ENCODE measurements at places on chromosomes 1 and 21.

DNA sequence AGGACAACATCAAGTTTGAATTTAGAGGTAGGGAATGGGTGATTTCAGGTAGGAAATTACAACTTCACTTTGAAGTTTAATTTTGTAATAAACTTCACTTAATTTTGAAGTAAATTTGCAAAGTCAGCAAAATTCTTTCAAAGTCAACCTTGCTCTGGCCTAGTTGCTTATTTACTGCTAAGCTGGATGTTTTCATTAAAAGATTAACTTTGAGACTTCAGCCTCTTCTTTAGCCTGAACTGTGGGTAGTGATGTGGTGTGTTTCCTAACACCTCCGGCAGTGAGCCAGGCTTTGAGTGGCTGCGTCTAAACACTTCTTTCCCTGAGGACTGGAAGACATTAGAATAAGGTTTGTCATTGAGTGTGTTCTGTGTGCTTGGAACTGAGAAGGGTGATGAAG is at the start of gene HAO2:
TSS of gene HAO2 (plus strand) at position 232 of the 400 bp plus-strand sequence. CDS start 12,301 bp downstream, outside the sequence.
- DNase-seq = no peak

DNA sequence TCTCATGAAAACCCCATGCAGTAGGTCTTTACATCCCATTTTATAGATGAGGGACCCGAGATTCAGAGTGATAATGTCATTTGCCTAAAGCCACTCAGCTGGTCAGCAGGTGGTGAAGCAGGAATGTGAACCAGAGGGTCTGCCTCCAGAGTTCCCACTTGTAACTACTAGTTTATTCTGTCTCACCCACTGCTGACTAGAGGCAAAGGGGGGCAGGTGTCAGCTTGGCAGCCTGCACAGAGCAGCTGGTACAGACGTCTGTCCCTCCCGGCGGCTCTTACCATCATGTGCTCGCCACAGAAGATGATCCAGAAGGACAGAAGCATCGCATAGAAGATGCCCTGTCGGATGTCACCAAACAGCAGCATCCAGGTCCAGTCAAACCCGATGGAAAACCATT is 82.4 kb downstream of the WLS start:
- no peak for DNase-seq

DNA sequence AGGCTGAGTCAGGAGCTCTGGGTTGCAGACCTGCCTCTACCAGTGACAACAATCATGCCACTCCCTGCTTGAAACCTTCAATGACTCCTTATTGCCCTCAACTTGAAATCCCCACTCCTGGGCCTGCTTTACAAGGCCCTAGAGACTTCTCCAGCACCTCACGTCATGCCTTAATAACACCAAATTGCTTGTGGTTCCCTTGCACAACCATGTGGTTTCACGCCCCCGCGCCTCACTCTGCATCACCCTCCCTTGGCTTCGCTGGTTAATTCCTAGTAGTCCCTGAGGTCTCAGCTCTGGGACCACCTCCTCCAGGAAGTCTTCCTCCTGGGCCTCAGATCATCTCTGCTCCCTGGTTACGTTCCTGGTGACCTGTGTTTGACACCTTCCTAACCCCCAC is 33.0 kb downstream of the EPHA2 start:
- DNase-seq = no peak

DNA sequence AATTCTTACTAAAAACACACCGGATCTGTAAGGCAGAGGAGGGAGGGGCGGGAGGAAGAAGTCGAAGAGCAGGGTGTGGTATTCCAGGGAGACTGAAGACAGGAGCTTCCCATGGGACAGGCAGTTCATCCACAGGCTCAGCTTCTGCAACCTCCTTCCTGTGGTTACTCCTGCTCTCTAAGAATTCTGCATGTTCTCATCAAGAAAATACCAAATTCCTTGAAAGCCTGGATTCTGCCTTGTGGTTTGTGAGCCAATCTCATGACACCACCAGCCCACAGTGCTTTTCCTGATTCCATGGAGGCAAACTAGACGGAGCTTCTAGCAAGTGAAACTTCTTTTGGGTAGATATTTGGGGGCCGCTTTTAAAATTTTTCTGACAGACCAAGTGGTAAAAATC is 1.1 kb upstream of the ST6GALNAC3 start:
- no peak for DNase-seq

DNA sequence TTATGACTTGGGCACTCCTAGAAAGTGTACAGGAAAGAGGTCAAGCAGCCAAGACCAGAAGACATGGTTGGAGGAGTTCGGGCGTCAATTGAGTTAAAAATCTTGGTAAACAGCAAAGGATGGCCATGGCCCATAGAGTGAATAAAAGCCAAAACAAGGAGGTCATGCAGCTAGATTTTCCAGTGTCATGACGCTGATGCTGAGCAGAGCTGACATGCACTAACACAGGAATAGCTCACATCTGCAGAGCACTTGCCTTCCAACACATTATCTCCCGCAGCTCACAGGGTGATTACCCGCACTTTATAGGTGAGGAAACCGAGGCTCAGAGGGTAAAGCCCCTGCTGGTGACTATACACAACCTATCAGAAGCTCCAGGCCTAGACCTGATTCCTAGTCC is 49.7 kb downstream of the TRABD2B start:
- no peak for DNase-seq

- no peak for DNase-seq
Measured at GRCh38 chr21:33608559-33608958, 20.1 kb upstream of the DONSON start.

- no peak for DNase-seq
Measured at GRCh38 chr21:33124889-33125288, 54.9 kb downstream of the OLIG1 start.

DNA sequence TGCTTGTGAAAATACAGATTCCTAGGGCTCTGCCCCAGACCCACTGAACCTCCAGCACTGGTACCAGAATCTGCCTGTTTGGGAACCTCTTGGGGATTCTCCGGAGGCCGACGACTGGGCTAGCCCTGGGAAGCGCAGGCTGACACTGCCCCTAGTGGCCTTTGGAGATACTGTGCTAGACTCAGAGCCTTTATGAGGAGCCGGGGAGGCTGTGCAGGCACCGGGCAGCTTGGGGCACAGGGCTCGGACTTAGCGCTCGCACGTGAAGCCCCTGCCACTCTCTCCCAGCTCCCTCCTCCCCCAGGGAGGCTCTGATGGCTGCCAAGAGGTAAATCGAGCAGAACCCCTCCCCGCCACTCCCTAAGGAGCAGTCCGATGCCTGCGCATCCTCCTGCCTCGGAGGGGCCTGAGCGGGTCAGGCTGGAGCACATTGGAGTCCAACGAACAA is 144.6 kb upstream of the TNR start:
- DNase-seq = peak; percentile 82

GRCh38 chr1:32358435-32358834 is 3.9 kb downstream of the FAM229A start:
- DNase-seq = no peak

- no peak for DNase-seq
Measured at GRCh38 chr1:155607708-155608107, 2.3 kb upstream of the MSTO1 start.

DNA sequence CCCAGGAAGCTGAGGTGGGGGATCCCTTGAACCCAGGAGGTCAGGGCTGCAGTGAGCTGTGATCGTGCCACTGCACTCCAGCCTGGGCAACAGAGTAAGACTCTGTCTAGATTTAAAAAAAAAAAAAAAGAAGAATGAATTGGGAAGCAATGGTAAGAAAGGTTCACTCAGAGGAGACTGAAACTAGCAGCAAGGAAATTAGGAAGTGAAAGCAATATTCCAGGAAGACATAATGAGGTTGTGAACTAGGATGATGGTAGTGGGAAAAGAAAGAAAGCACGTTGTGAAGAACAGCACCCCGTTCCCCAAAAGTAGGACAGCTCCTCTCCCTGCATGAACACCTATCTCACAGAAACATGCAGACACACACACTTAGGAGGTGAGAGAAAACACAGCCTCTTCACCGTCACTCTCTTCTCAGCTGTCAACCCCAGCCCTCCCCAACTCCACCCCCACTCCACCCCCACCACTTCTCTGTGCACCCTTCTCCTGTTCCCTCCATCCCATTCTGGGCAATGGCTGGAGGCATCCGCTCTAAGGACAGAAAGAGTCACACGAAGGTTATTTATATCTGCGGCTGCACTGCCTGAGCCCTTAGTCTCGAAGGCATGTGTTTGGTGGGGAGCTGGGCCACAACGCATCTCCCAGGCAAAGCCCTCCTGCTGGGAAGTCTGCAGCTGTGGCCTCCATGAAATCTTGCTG is 101.8 kb upstream of the LPGAT1 start:
- no peak for DNase-seq

DNA sequence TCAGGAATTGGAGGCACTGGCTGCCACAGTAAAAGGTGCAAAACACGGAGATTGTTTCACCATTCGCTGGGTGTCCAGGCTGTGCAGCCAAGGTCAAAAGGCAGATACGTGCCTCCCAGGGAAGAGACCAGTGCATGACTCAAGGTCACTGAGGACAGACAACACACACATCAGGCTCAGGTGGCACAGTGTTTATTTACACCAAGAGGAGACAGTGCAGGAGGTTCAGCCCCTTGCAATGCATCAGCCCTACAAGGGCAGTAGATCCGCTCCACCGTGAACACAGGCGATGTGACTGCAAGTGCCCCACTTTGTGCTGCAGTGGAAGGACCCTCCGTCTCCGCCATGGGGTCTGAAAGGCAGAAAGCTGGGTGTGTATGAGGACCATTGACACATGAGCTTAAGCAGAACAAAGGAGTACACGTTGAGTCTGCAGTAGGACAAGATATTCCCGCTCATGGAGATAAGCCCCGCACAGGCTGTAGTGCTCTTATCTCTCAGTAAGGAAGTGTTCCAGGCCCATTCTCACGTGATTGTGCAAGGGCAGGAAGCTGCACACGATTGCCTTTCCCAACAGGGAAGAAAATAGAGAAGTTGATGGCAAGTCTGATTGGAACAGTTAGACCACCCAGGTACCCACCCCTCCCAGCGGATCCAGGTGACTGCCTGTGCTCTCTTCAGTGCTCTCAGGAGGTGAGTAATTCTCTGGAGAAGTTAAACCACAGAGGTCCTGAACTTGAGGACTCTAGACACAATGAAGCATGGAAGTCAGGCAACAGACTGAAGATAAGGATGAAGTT is 37.5 kb upstream of the QSOX1 start:
- DNase-seq = no peak

DNA sequence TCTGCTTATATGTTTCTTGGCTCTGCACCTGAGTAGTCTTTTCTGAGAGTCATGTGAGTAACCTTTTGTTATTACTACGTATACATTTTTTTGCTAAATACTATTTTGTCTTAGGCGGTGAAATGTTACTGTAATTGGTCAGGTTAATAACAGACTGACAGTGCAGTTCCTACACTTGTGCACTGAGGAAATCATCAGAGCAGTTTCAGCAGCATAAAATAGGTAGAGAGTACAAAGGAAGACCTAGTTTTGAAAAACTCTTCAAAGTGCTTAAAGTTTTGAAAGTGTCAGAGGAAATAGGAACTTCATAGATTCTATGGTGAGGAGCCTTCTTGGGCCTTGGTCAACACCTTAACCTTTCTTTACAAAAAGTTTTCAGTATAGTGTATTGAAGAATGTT is 11.1 kb downstream of the ATF6 start:
- DNase-seq = no peak

DNA sequence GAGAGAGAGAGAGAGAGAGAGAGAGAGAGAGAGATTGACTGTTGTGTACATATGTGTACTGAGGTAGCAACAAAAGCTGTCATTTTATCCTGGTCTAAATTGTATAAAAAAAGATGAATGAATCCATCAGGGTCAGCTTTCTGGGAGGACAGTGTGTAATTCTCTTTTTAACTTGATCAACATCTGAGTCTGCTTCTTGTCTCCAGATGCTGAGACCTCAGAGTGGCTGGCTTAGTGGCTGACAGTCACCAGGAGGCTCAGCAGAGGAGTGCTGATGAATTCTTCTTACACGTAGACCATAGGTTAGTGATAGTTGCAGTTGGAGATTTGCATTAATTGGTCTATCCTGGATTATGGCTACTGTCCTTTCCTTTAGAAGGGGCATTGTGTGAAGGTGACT is 28.5 kb upstream of the PLXNA2 start:
- DNase-seq = peak; percentile 74

GRCh38 chr1:229368347-229368746 is 25.5 kb upstream of the CCSAP start:
- DNase-seq = no peak

DNA sequence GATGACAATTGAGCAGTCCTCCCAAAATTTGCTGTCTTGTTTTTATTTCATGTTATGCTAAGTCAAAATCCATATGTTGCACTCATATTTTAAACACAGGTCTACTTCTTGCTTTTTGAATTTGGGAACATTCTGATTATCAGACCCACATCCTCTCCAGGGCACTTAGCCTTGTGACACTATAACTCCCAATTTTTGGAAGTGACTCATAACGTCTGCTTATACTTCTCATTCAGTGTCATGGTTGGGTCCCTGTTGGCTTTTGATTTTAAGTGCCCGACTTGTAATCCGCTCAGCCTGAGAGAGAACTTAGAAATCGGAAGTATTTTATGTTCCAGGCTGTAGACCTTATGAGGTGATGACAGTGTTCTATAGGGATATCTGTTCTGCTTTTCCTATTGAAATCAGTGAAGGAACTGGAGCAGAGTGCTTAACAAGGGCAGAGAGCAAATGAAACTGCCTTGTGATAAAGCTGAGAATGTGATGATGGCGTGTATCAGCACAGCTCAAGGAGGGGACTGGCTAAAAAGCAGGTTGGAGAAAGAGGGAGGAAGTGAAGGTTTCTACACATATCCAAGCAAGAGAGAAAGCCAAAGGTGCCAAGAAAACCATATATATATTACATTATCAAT is 136.0 kb downstream of the HLX start:
- DNase-seq = no peak

DNA sequence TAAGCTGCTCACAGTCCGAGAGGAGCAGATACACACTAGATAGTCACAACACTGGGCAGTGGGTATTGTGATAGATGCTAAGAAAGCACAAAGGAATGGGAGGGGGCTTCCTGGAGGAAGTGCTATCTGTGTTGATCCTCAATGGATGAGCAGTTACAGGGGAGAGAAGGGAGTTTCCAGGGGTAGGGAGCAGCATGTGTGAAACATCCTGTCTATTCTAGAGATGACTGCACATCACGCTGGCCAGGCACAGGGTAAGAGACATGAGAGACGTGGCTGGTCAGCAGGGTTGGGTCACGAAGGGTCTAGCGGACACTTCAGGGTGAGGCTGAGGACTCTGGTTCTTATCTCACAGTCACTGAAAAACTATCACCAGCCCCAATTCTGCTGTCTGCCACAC is 235.2 kb downstream of the TRABD2B start:
- DNase-seq = no peak
